ENCODE measurements at places on chromosomes 2 and 18.

DNA sequence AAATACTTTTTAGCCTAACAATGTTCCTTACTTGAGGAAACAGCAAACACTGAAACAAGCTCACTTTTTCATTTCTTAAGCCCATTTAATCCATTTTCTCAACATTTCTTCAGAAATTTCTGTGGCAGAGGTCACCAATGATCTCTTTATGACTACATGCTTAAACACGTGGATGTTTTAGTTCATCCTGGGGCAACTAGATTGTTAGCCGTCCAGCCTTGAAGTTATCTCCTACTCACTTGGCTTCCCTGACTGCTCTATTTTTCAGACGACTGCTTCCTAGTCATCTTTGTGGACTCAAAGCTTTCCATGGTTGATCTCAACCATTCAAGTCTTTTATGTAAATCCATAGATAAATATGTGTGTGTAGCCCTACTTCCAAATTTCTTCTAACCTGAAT is 24.1 kb downstream of the CD302 start:
- DNase-seq, result no peak

DNA sequence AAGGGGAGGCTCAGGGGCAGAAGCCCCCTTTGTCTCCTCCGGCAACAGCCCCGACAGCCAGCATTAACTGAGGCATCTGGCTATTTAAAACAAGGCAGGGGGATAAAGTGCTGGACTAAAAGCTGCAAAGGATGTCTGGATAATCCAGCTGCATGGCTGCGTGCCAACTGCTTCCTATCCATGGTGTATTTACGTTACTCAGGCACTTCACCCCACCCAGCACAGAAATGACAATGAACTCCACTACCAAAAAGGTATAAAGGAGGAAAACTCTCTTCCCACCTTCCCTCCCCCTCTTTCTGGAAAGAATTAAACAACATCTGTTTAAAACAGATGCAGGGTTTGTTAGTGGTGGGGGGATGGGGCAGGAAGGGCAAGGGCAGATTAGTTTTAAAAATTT is 82.5 kb downstream of the SPRED2 start:
- DNase-seq, result no peak

- no peak for DNase-seq
Measured at GRCh38 chr2:174605687-174606086, 8.1 kb upstream of the WIPF1 start.

- DNase-seq, result no peak
Measured at GRCh38 chr2:218873359-218874194, 7.1 kb upstream of the WNT10A start.

- DNase-seq, result no peak
Measured at GRCh38 chr18:56890632-56891031, 239.5 kb downstream of the WDR7 start.

DNA sequence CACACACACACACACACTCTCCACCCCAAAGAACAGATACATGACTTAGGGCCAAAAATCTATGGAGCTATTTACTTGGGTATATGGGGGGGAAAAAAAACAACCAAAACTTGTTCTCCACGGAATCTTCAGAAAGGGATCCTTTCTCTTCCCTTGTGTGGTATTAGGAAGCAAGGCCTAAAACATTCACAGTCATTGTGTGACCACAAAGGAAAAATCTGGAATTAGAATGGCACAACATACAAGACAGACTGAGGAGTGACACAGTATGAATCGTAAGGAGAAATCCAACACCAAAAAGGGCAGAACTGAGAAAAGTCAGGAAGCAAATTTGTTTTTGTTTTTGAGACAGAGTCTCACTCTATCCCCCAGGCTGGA is 70.3 kb downstream of the ASXL2 start:
- DNase-seq, result no peak

DNA sequence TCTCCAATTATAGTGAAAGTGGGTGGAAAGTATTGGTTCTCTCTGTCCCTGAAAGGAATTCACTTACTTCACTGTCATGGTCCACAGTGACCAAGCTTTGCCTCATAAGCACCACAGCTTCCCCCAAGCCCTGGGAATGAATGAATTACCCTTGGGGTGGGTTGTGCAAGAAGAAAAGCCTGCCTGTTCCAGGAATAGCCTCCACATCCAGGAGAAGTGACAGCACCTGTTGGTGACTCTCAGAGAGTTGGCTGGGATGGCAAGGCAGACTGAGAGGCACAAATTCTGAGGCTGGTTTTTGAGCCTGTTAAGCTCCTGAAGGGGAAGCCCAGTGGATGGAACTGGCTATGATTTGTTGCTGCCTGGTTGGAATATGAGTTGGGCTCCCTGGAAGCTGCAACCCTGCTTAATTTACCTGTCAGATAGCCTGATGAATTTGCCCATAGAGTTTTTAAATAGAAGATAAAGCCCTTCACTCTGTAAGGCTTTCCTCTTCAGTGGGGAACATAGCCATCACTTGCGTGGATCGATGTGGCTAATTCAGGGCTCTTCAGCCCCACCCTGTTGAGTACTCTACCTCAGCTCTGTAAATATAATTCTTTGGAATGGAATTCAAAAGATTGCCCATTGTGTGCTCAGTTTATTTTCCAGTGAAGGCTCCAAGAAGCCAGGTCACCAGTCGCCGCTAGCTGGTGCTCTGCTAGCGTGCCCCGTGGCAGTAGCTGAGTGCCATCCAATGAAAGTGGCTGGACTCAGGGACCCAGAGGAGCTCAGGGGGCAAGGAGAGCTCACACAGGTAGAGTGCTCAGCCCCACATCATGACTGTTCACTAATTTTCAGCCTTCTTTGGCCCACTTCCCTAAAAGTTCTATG is 479.3 kb downstream of the IRS1 start:
- no peak for DNase-seq

GRCh38 chr2:121128741-121129659 is 156.0 kb downstream of the TFCP2L1 start:
- no peak for DNase-seq

DNA sequence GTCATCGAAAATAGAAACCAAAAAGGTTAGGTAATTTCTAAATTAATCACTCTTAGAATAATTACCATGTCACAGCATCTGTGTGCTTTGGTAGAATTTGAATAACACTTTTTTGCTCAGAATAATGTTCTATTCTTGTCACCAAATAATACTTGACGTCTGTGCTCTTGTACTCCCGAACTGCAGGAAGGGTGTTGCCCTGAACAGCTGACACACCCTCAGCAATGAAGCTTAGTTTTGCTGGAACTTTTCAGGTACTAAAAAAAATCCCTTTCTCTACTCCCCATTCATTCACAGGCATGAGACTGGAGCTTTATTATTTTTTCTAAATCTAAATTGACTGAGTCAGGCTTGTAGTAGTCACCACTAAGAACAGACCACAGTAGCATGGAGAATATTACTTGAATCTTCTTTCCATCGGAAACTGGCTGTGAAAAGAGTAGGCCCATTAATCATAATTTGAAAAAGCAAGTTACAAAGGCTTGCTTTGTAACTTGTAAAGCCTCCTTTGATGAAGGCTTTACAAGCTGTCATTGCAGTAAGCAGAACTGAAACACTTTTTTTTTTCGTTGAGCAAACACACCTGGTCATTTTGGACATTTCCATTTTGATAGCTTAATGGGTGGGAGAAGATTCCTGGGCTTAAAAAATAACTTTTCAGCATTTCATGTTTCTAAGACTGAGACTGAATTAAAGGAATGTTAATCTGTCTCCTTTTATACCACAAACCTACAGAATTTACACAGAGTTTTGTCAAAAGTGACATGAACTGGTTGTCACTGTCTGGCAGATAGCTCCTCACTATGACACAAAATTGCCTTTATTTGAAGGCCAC is 70.3 kb upstream of the PELI1 start:
- DNase-seq, result no peak

- no peak for DNase-seq
Measured at GRCh38 chr18:24894880-24895279, 434.4 kb downstream of the HRH4 start.

GRCh38 chr2:101843471-101843870 is 146.0 kb downstream of the MAP4K4 start:
- no peak for DNase-seq

- no peak for DNase-seq
Measured at GRCh38 chr2:43872151-43872550, 33.4 kb downstream of the ABCG8 start.

DNA sequence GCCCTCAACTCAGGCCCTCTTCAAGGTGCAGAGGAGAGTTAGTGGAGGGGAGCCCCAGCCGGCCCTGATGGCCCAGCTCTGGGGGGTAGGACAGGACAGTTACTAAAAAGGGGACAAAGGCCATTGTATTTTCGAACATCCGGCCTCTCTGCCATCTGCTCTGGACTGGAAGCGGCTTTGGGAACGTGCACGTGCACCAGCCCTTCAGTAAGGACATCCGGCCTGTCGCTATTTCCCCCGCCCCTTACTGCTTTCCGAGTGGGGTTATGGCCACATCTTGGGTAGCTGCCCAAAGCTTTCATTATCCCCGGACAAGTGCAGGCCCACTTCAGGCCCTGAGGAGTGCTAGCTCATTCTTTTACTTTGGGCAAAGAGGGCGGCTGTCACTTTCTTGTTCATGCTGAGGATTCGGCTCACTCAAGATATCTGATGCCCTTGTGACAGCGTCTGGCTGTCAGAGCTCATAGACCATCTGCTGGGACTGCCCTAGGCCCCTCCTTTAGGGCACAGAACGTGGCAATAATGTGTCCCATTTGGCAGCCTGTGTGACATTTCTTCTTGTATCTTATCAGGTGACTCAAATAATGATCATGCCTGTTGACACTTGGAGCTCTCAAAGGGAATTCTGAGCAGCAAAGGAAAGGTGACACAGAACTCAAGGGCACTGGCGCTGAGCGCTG is 17.5 kb downstream of the SLC4A3 start:
- DNase-seq, result no peak

DNA sequence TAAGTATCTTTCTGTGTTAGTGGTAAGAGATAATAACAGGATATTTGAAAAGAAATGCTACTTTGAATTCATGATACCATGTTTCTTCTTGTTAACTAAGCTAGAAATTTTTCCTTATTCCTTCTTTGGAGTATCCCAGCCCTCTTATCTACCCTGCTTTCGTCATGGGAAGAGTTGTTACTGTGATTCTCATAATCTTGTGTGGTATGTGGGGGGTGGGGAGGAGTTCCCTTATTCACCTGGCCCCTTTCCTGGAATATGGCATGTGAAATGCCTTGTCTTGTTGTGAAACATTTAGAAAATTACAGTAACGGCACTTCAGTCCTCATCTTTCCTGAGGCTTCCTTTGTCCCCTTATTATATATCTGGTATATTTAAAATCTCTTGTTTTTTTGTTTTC is 129.9 kb downstream of the NCOA1 start:
- DNase-seq, result no peak

GRCh38 chr18:74722237-74722636 is 124.6 kb downstream of the ZNF407 start:
- no peak for DNase-seq

DNA sequence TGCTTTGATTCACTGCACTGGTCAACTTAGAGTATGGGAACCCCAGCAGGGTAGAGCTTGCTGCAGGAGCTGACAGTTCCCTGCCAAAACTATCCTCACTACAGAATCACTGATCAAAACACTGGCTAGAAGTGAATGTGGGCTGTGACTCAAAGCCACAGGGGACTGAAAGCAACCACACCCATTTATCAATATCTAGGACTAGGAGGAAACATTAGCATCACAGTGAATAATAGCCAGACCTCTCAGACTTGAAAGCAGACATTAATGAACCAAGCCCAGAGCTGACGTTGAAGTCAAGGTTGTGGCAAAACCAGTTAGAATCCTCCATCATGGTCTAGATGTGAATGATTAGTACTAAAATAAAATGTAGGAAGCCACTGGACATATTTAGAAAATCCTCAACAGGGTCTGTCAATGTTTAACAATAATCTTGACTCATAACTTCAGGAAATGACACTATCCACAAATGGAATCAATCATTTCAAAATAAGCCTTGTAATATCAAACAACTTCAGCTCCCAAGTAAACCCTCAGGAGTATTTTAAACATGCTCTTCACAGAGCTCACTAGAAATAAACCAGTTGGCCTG is 131.4 kb downstream of the CDH20 start:
- DNase-seq, result no peak

DNA sequence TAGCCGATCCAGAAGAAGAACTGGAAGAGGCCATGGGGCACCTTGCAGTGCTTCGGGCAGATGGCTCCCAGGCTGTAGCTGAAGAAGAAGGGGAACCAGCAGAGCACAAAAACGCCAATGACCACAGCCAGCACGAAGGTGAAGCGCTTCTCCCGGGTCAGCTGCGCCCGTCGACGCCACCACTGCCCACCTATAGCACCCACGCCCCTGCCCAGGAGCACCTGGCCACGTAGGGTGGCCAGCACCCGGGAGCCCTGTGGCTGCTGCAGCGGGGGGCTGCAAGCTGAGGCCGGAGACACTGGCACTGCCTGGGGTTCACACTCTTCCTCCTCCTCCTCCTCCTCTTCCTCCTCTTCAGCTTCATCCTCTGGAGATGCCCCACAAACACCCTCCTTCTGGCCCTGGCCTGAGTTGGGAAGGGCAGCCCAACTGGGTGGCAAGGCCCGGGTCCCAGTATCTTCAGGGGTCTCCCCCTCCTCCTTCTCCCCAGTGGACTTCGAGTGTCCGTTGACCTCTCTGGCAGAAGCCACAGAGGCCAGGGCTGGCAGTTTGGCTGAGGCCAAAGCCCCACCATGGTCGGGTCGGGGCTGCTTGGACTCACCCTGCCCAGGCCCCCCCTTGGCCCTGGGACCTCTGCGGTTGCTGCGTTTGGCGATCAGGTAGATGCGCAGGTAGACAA is 1.3 kb downstream of the ADRA2B start:
- DNase-seq, result no peak

- no peak for DNase-seq
Measured at GRCh38 chr2:113898081-113898480, 8.2 kb downstream of the ACTR3 start.

DNA sequence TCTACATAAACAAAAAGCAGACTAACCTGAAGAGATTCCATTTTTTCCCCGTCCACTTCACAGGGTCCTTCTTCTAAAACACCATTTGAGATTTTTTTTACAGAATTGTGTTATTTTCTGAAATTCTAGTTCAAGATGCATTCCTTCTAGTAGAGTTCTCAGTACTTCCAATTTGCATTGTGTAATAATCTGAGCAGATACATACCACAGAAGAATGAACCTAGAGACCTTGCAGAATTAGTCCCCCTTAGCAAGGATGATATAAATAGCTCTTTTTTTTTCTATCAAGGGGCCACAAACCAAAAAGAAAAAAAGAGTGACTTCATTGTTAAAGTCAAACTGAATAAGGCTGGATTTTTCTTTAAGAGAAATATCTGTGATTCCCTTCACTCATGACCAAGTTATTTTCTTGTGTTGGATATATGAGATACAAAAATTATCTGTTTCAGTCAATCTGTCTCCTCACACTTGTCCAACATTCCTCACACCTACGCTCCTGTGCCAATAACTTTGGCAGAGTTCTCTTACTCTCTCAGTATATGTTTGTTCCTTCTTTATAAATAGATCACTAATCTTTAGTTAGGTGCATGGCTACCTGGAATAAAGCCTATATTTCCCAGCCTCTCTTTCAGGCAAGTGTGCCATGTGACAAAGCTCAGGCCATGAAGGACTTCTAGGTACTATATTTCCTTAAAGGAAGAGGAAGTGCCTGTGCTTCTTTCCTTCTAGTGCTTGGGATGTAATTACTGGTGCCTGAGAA is 183.5 kb downstream of the ZNF385B start:
- DNase-seq, result no peak

GRCh38 chr2:236614551-236614950 is 44.9 kb downstream of the ACKR3 start:
- DNase-seq, result no peak
